ENCODE measurements at places on chromosomes 16 and 17. TPM values are rescaled to one million over a fixed set of nuclear protein-coding genes. Genes with fewer than 3 reads are reported as not detected.

Gene FGF11
- 3.7 TPM for total RNA-seq

Gene CCDC154
- 0.49 TPM for total RNA-seq

Gene MILR1
- total RNA-seq = 0.98 TPM

Gene CPPED1
- 7.6 TPM for total RNA-seq

Gene PROCA1
- 3.4 TPM for total RNA-seq

Gene MRM1
- 3.7 TPM for total RNA-seq

Gene KRTAP2-1
- not detected for total RNA-seq

Gene NLRC3
- 0.49 TPM for total RNA-seq

Gene PIP4K2B
- total RNA-seq = 161 TPM

Gene SLC38A8
- total RNA-seq = not detected

Gene RRAD
- total RNA-seq = 1.5 TPM

Gene CES3
- 0.49 TPM for total RNA-seq

Gene MYLK3
- 0.98 TPM for total RNA-seq

Gene ZKSCAN2
- 14.5 TPM for total RNA-seq

Gene TEKT1
- 2.0 TPM for total RNA-seq

Gene CDIP1
- 10.8 TPM for total RNA-seq

Gene KRT27
- total RNA-seq = 0.25 TPM

Gene BMERB1
- 83.6 TPM for total RNA-seq

Gene SPNS2
- total RNA-seq = 7.9 TPM

Gene ESRP2
- total RNA-seq = not detected

Gene DPEP2
- total RNA-seq = 0.98 TPM

Gene CES1
- total RNA-seq = 2.2 TPM

Gene TBC1D3L
- 3.9 TPM for total RNA-seq

Gene KRT34
- 0.74 TPM for total RNA-seq

Gene XYLT1
- total RNA-seq = 24.1 TPM

Gene NFATC3
- total RNA-seq = 15.2 TPM

Gene ACE
- 4.4 TPM for total RNA-seq

Gene GOT2
- 39.6 TPM for total RNA-seq

Gene PLD6
- 5.4 TPM for total RNA-seq

Gene ACSM2B
- not detected for total RNA-seq

Gene SEZ6
- 57.3 TPM for total RNA-seq

Gene CACNG4
- 44.0 TPM for total RNA-seq

Gene SPATA32
- not detected for total RNA-seq

Gene IL17C
- not detected for total RNA-seq
